CD8-positive, alpha-beta T cell (primary cell): ENCODE measurements at places on chromosomes 3 and 15.
A peak's percentile ranks its signal among the peaks of the same experiment; 100 is the strongest.

GRCh38 chr15:35546511-35547381 lies 781 bp upstream of the DPH6 start:
- DNase-seq, result no peak

- DNase-seq, result no peak
Measured at GRCh38 chr3:64195789-64196188, 29.5 kb downstream of the PRICKLE2 start.

GRCh38 chr3:181756645-181757297 lies 45.0 kb downstream of the SOX2 start:
- no peak for DNase-seq

DNA sequence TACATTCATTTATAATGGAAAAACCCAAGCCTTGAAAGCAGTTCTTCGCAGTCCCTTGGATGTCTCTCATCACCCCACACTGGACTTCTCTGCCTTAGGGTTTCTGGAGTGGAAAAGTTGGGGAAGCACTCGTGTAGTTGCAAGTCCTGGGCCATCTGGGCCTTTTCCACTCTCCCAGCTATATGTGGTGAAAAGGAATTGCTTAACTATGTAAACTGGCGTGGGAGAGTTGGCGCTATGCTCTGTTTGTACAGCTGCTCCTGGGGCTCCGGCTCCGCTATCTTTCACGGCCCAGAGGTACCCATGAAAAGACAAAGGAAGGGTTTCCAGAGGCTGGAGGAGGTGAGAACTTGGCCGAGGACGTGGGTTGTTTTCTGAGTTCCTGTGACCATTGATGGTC lies 81.1 kb upstream of the MYZAP start:
- no peak for DNase-seq

DNA sequence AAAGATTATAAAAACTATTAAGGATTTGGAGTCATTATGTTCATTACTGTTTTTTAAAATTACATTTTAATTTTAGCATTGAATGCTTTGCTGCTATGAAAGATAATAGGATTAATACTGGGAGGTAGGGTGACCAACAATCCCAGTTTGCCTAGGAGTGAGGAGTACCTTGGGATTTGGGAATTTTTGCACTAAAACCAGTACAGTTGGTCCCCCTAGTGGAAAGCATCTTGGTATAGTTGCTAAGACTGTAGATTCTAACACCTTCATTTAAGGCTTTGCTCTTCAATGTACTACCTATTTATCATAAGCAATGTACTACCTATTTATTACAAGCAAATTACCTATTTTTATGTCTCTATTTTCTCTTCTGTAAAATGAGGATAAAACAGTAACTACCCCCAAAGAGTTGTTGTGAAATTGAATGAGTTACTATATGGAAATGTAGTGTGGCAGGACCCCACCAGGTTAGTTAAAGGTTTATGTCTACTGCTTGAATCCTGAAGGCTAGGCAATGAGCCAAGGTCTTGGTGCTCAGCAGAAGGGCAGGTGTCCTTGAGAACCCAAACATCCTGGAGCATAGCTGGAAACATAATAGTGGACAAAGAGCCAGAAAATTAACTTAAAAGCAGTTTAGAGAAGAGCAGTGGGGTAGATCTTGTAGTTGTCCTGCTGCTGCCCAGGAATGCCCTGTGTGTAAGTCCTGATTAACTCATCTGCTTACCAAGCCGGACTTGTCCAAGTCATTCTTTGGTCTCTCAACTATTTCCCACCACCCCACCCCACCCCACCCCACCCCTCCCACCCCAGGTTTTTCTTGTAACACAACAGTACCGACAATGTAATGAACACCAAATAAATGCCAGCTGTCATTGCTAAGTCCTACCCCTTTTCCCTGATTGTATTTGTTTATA lies 49.2 kb upstream of the NMD3 start:
- no peak for DNase-seq

GRCh38 chr15:89018207-89018606 lies 70.0 kb upstream of the ABHD2 start:
- DNase-seq, result no peak

DNA sequence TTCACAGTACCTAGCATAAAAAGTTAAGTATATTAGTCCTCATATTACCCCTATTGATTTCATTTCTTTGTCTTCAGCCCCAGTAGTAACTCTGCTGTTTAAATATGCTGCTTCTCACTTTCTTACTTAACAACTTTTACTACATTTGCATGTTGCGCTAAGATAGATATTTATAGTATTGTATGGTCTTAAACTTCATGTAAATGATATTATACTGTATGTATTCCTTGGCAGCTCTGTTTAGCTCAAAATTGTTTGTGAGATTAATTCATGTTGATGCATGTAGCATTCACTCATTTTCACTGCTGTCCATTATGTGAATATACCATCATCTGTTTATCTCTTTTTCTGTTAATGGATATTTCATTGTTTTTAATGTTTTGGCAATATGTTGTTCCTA lies 64.4 kb downstream of the PPM1L start:
- DNase-seq, result no peak

- DNase-seq, result no peak
Measured at GRCh38 chr15:43317566-43318184, 12.7 kb downstream of the LCMT2 start.

GRCh38 chr15:66719471-66719870 lies 17.4 kb downstream of the SMAD6 start:
- no peak for DNase-seq

DNA sequence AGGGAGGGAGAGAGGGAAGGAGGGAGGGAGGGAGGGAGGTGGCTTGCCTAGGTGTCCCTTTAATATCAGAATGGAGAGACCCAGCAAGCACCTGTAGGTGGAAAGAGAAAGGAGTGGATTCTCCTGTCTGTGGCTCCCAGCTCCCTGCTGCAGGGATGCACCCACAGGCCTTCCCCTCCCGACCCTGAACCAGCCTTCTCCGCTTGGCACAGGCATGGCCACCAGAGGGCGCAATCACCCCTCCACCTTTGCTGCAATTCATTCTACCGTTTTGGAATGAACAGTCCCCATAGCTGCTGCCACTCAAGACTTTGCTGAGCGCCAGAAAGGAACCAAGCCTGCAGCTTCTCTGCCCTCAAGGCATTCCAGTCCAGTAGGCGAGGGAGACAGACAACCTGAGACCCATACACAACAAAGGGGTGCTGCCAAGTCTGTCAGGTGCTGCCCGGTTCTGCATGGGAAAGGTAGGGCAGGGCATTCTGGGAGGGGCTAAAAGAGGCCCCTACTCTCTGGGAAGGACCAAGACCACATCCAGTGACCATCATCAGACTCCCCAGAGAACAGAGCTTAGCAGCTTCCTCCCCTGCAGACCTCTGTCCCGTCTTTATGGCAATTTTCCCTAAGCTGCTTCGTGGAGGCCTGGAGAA lies 4.9 kb downstream of the TLR9 start:
- DNase-seq, result peak; percentile 75

- no peak for DNase-seq
Measured at GRCh38 chr3:134134240-134134639, 104.5 kb upstream of the SLCO2A1 start.

DNA sequence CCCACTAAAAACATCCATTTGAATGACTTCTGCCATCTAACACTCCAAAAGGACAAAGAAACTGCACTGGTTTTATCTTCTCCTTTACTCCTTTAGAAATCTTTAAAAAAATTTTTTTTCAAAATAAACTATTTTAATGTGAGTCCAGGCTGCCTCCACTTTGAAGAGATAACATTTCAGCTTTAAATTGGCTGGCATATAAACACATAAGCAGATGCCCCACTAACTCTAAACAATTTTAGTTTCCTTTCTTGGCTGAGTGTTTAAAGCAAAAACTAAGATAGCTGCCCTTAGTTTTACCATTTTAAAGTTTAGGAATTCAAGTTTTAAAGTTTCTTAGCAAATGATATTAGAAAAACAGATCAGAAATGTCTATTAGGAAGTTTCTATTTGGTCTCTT lies 39.9 kb downstream of the PDZRN3 start:
- DNase-seq, result no peak

DNA sequence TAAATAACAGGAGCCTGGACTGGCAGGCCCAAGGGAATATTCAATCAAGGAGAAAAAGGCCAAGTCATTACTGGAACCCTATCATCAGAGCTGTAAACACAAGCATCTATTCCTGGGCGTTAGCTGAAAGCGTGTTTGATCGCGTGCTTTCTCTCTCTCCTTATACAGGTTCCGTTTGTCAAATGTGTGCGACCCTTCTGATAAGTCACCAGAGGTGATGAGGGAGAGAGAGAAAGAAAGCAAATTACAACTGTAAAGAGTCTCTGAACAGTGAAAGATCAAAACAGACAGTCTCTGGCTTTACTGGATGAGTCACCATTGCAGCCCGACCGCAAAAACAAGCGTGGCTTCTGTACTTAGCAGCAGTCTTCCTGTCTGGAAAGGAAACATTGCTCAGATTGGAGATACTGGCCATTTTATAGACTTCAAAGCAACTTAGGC lies 39.5 kb upstream of the TPRG1 start:
- DNase-seq, result peak; percentile 51

GRCh38 chr15:59131456-59131855 lies 26.5 kb downstream of the CCNB2 start:
- no peak for DNase-seq

- no peak for DNase-seq
Measured at GRCh38 chr3:10474847-10475246, 30.5 kb downstream of the ATP2B2 start.

DNA sequence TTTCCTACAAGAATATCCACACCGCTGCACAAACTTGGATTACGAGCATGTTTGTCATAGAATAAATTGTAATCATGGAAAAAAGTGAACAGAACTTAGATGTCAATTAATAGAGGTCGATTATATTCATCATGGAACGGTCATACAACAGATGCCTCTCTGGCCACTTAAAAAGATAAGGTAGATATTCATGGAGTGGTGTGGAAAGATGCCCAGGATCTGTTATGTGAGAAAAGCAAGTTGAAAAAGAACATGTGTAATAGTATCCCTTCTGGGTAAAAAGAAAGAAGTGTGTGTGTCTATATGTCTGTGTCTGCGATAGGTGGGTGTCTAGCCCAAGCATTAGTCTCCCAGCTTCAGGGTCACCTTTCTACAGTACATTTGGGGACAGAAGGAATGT lies 113.3 kb downstream of the ANP32A start:
- DNase-seq, result no peak

GRCh38 chr3:126859415-126860246 lies 123.3 kb upstream of the PLXNA1 start:
- no peak for DNase-seq

DNA sequence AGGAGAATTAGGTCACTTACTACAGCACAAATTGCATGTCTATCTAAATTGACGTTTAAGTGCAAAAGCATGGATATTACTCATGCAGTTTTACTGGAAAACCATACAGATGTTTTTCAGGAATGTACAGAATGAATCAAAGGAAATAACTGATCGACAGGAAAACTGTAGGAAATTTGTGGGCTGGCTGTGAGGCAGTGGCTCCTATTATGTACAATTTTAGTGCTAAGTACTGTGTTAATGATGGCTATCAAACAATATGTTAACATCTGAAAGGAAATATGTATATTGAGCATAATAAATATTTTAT lies 6.9 kb downstream of the NUDT16 start:
- no peak for DNase-seq

DNA sequence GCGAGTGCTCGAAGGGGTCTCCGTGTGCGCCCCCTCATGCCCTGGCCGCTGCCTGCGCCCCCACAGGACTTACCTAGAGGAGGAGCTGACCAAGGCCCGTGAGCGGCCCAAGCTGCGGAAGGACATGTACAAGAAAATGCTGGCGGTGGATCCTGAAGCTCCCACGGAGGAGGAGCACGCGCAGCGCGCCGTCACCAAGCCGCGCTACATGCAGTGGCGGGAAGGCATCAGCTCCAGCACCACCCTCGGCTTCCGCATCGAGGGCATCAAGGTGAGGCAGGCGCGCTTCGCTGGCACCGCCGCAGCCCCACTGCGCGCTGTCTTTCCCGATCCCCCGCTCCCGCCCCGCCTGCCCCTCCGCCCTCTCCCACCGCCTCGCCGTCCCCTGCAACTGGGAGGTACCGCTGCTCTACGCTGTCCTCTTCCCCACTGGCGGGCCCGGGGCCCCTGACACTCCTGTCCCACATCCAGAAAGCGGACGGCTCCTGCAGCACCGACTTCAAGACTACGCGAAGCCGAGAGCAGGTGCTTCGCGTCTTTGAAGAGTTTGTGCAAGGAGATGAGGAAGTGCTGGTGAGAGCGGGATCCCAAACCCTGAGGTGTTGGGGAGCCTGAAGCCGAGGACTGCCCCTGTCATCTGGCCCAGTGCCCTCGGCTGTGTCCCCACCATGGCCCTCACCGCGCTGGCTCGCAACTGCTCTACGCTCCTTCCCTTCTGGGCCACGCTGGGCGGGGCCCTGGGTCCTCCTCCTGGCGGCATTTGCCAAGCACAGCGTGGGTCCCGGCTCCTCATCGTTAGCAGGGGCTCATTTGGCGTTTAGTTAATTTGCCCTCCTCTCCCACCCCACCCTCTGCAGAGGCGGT lies 8.5 kb downstream of the ITPKA start:
- DNase-seq, result no peak
